HEK293T (cell line): ENCODE measurements at places on chromosomes 1 and 21.

DNA sequence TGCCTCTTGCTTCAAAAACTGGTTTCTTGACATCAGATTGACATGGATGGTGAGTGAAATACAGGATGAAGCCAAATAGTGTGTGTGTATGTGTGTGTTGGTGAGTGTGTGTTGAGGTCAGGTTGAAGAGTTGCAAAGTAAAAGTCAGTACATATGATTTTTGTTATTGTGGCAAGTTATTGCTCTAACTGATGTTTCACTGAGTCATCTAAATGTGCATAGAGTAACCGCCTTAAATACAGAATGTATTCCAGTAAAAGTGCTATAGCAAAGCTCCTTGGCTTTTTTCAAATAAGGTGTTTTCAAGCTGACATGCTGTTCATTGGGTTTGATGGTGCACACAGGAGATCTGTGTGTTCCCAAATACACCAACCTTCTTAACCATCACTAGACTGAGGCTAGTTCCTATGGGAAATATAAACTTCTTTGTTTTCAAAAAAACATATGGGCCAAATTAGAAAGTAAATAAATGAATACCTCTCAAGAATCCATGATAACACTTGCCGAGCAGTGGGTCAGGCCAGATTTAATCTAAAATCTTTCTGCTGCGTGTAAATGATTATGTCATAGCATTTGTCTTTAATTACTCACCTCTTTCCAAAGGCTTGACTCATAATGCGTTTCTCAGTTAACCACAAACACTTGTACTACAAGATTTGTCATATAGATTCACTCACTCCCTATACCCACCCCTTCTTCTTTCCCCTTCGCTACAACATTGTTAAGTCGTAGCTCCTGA, 151.1 kb downstream of the LYPLAL1 start:
- DNase-seq, result no peak

- DNase-seq, result no peak
Measured at GRCh38 chr21:32335601-32336575, 37.2 kb downstream of the MRAP start.

- no peak for DNase-seq
Measured at GRCh38 chr1:28200234-28200873, 23.9 kb upstream of the PTAFR start.

GRCh38 chr1:203146537-203146936, 19.0 kb downstream of the ADORA1 start:
- no peak for DNase-seq

DNA sequence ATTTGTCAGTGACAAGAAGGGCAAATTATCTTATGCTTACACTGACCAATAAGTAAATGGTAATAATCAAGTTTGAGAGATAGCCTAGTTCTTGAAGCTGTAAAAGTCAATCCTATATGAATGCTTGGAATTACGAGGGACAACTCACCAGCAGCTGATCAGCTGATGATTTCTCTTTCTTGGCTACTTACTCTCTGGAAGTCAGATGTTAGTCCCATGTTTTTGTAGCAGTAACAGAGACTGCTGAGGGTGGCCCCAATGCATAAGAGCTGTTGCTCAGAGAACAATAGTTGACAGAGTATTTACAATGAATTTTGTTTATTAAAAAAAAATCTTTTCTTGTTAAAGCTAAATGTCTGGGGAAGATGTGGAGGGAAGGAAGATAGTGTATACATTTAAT, 39.3 kb downstream of the CD160 start:
- DNase-seq, result no peak
